ENCODE measurements at places on chromosomes 4 and X.

DNA sequence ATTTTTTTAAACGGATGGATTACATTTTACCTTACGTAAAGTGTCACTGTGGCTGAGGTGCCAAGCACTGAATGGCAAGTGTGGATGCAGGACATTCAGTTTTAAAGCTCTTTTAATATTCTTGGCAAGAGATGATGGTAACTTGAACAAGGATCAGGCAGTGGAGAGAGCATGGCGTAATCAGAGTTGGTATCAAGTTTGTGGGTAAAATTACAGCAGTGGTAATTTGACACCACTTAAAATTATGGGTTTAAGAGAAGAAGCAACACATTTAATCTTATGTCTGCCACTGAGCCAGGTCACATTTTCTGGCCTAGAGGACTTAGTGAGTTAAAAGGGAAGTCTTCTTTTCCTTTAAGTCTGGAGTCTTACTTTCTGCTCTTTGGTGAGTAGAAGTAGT, 100.5 kb downstream of the NAA11 start:
- DNase-seq: peak; percentile 37

- DNase-seq: peak; percentile 93
Observed at GRCh38 chr4:4333265-4333706, 43.2 kb downstream of the ZBTB49 start.

GRCh38 chr4:159549098-159549518, 446.2 kb downstream of the RAPGEF2 start:
- no peak for DNase-seq

DNA sequence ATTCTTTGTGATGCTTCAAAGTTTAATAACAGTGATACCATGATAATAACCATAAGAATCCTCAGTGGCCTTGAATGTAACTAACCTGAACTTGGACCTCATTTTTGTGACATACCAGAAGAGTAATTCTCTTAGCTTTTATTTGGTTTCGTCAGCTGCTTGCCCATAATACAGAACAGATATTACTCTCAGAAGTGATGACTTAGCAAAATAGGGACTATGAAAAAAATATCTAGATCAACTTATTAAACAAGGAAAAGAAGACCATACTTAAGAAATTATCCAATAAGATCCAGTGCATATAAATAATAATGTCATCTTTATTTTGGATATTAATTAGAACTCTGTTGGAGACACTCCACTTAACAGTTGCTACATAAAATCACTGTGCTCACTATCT, 236.9 kb upstream of the GPC4 start:
- no peak for DNase-seq

- no peak for DNase-seq
Observed at GRCh38 chrX:136041254-136041812, 56.1 kb downstream of the SLC9A6 start.

GRCh38 chrX:102985192-102985591, 48.1 kb downstream of the RAB40AL start:
- DNase-seq: peak; percentile 77

GRCh38 chr4:73005514-73005913, 64.0 kb downstream of the COX18 start:
- DNase-seq: no peak

All from hematopoietic multipotent progenitor cell treated with erythropoietin and hydrocortisone succinate and interleukin-3 and kit ligand, for 4 days (in vitro differentiated cells).